ENCODE measurements at places on chromosomes 3 and 15. TPM values are rescaled to one million over a fixed set of nuclear protein-coding genes. Genes with fewer than 3 reads are reported as not detected.

Gene ILDR1
- 11.9 TPM for polyA plus RNA-seq

Gene SORD
- 83.0 TPM for polyA plus RNA-seq

DNA sequence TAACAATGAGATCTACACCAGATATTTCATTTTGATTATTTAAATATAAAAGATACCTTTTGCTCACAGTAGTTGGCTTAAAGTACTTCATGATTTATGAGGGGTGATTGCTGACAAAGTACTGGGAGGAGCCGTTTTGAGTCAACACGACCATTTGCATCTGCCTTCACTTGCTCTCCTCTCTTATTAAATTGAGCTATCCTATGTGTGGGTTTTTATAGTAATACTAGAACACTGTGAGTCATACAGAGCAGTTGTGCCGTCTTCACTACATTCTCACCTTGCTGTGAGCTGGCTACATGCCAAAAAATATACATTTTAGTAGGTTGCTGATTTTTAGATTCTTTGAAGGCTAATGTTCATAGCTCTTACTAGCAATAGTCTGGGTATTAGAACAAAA, 161.2 kb downstream of the ALCAM start:
- no peak for DNase-seq

DNA sequence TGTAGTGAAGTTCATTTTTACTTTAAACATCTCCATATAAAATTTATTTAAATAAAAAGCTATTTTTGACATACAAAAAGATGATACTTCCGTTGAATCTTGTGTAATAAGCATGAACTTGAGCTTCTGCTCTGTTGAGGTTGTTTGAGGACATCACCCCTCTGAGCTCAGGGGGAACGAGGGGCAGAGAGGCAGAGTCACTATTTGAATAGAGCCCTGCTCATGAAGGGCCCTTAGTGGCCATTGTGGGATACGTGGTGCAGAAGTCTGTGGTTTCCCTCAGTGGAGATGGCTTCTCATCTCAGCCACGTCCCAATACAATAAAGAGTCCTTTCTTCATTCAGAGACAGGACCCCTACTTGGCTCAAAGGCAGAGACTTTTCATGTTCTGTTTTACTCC, 10.6 kb downstream of the CEMIP start:
- no peak for DNase-seq

GRCh38 chr3:179265092-179265491, 14.2 kb upstream of the KCNMB3 start:
- DNase-seq: no peak

- DNase-seq: no peak
Observed at GRCh38 chr3:141452773-141453172, 34.1 kb upstream of the RASA2 start.

DNA sequence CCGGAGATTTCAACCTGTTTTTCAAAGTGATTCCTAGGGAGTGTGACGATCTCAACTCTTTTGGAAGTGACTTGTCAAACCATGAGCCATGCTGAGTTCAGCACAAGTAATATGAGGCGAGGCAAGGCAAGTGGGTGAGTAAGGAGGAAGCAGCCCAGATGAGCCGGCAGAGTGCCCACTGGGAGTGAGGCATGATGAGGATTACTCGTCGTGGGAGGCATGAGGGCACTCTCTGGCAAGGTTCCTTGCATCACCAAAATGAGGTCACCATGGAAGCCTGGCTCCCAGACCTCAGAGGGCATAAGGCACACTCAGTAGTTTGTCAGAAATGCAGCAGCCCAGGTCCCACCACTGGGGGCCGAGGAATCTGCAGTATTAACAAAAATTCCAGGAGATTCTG, 636.1 kb downstream of the MAGI1 start:
- DNase-seq: no peak

DNA sequence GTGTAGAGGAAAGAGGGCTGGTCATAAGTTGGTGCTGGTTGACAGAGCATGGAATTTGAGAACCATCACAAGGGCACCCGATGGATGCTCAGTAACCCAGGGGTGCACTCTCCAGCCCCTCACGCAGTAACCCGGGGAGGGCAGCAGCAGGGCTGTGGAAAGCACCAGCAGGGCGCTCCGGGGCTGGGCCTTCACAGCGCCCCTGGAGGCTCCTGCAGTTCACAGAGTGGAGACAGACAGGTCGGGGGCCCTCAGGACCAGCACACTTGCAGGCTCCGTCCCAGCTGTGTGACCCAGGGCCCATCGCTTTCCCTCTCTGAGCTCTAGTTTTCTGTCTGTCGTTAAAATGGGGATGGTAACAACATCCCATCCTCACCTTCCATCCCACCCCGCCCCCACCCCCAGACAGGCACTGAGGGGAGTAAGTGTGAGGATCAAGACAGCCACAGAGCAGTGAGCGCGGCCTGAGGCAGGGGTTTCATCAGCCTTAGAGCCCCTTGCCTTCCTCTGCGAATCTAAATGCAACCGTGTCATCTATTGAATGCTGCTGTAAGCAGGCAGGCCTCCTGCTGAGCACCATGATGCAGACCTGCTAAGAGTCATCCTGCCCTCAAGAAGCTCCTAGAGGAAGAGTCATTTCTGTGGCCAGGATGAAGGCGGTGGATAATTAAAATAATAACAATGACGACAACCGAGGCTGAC, 90.2 kb upstream of the LINGO1 start:
- DNase-seq: no peak

- DNase-seq: no peak
Observed at GRCh38 chr3:64764386-64764929, 76.7 kb upstream of the ADAMTS9 start.

- DNase-seq: no peak
Observed at GRCh38 chr3:178514401-178514800, 21.8 kb upstream of the KCNMB2 start.
